Activated CD4-positive, alpha-beta T cell treated with anti-CD3 and anti-CD28 coated beads, Interleukin-2, amount 50 U/mL, for 1 hour (primary cell): ENCODE measurements at places on chromosomes 2 and 18.

DNA sequence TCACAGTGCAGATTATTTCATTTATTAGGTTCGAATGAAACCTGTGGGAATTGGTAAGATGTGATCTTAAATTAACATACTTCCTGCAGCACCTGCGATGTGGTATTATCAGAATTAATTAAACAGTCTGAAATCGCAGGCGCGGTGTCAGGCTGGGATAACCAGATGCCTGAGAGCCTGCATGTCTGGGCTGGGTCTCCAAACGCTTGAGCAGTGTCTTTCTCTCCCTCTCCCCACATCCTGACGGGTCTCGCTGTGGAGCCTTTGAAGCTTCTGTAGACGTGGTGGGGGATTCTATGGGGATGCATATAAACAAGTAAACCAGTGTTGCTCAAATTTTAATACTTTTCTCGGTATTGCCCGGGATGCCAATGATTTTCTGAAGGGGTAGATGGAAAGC, 366.2 kb upstream of the SPRED2 start:
- no peak for DNase-seq

DNA sequence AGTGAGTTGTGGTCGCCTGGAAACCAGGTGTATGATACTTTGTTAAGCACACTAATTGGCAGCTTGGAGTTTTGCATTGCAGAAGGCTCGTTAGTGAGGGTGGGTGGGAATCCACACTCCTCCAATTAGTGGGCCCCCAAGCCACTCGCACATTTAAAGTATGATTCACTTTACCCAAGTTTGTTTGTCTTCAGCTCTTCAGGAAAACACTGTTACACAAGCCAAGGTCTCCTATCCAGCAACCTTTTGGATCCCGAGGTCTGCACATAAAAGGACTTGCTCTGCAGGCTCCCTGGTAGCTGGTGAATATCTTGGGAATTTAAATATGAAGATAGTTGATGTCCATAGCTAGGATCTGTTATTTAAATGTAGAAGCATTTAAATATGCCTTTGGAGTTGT, 66.1 kb downstream of the NPAS2 start:
- DNase-seq, result no peak

DNA sequence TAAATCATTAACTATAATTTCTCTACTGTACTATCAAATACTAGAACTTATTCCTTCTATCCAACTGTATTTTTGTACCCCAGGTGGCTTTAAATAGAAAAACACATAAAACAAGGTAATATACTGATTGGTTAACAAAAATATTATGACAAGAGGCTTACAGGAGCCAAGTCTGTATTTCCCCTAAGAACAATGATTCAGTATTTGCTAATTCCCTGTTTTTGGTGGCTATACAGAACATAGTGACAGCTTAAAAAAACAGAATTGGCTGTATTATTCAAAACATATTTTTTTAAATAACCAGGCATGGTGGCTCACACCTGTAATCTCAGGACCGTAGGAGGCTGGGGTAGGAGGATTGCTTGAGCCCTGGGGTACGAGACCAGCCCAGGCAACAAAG, 16.3 kb downstream of the RTN4 start:
- DNase-seq, result no peak

GRCh38 chr18:35694808-35695207, 113.3 kb downstream of the GALNT1 start:
- DNase-seq, result no peak

DNA sequence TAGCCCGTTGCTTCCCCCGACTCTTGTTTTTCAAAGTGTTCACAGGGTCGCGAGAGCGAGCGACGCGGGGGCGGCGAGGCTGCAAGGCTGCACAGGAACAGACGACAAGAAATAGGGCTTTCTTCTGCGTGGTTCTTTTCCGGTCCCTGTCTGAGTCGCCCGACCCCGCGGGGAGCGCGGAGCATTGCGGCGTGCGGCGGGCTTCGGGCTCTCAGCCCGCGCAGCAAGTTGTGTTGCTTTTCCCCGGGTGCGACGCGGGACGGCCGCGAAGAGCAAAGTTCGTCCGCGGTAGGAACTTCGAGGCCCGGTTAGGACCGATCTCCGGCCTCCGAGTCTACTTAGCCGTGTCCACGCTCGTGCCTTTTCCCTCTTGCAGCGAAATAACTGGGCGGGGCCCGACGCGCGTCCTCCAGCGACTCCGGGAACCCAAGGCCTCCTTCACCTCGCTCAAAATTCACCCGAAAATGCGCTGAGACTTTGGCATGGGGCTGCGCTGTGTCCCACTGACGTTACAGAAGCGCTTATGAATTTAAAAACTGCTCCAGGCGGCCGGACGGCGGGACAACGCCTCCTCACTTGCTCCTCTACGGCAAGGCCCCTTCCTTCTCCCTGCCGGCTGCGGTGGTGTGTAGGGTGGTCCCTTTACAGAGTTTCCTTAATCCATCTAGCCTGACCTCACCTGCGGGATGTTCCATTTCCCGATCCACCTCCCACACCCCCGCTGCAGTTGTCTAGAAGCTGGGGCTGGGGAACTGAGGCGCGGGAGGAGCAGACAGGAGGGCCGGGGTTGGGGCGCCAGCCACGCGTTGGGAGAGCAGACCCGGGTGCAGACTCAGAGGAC, 1.5 kb upstream of the BCL2L11 start:
- peak; percentile 20 for DNase-seq

GRCh38 chr2:166134252-166135151, 6.7 kb upstream of the SCN1A start:
- DNase-seq, result no peak

GRCh38 chr2:195848119-195848899, 191.3 kb downstream of the SLC39A10 start:
- no peak for DNase-seq

DNA sequence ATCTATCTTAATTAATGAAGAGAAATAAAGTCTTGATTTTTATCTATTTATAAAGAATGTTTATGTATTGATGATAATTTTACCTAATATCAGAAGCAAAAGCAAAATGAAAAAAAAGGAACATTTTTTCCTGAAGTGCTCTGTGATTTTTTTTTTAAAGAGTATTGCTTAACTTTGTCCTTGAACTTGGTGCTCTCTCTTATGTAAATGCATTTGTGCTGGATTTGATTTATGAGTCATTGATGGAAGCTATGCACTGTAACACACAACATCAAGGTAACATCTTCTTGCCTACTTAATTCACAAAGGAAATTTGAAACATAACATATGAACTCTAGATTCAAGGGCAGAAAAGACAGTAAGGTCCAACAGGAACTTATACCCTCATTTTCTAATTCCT, 312.9 kb upstream of the CDH19 start:
- DNase-seq, result no peak

DNA sequence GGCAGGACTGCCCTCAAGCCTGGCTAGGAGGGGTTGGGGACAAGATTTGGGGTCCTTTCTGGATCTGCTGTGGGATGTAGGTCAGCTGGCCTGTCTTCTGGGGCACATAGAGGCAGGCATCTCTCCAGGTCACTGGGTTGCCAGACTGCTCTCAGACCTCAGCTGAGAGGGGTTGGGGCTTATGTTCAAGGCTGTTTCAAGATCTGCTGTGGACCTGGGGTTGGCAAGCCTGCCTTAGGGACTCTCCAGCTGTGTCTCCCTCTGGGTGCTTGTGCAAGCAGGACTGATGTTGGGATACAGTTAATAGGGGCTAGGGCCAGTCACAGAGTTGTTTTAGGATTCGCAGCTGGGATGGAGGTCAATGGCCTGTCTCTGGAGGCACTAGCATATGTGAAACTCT, 363.0 kb upstream of the ST6GAL2 start:
- no peak for DNase-seq

GRCh38 chr2:209686448-209686847, 85.2 kb upstream of the UNC80 start:
- no peak for DNase-seq

GRCh38 chr18:42675810-42676209, 439.7 kb downstream of the RIT2 start:
- no peak for DNase-seq

DNA sequence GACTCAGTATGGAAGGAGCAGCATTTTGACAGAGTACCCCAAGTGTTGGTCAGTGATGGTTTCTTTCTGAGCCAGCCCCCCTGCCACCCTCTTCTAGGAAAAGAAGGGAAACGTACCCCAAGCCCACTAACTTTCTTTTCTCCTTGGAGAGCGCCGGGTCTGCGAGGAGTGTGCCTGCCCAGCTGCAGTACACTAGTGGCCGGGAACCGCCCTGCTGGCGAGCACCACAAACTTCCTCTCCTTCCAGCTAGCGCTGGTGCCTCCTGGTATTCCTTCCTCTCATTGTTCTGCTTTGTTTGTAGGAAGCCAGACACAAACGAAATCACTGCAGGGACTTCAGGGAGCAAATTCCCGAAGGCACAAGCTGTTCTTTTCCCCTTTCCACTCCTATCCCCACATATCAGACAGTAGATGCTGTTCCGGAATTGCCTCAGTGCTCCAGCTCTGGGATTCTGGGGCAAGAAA, 1.8 kb downstream of the CCDC85A start:
- DNase-seq, result no peak

GRCh38 chr18:60698901-60699300, 326.3 kb upstream of the MC4R start:
- no peak for DNase-seq

- no peak for DNase-seq
Observed at GRCh38 chr2:7377916-7378569, 460.8 kb downstream of the RNF144A start.

- DNase-seq, result no peak
Observed at GRCh38 chr2:238438856-238439849, 12.4 kb downstream of the ASB1 start.

GRCh38 chr2:136204971-136205370, 87.0 kb upstream of the CXCR4 start:
- no peak for DNase-seq

GRCh38 chr18:3217948-3218647, 1.7 kb downstream of the MYOM1 start:
- no peak for DNase-seq

DNA sequence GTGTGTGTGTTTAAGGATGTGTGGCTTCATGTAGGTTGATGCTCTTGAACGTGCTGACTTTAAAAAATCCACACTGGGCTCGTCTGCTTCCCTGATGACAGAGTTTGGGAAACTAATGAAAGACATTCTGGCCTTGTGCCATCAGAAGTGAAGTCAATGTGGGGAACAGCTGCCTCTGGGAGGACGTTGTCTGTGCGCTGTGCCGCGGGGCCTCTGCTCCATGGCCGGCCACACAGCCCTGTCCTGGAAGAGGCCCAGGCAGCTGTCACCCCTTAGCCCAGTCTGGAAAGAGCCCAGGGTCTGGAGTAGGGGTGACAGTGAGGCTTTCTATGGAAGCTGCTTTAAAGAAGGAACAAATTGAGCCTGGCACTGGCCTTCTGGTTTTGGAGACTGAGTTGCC, 155.8 kb downstream of the SH3RF3 start:
- DNase-seq, result no peak

DNA sequence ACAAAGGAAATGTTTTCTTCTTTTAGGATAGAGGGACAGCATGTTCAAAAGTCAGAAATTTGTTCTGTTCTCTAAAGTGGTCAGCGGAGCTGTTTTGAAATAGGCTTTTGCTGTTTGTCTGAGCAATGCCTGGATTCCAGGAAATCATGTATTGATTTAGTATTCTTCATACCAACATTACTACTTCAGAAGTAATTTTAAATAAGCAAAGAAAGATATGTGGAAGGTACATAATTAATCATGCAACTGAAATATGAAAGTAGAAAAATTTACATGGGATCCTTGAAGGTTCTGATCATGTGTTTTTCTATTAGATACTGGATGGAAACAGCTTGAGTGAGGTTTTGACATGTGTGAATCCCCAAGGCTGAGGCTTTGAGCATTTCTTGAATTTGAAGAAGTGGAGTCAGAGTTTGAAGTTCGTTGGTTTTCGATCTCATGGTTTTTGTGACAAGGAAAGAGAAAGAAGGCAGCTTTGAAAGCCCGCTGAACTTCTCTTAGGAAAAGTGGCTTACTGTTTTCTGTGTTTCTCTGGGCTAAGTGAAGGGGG, 220.0 kb downstream of the LDLRAD4 start:
- DNase-seq, result no peak

GRCh38 chr18:75127143-75128021, 81.6 kb downstream of the PTGR3 start:
- DNase-seq, result no peak

DNA sequence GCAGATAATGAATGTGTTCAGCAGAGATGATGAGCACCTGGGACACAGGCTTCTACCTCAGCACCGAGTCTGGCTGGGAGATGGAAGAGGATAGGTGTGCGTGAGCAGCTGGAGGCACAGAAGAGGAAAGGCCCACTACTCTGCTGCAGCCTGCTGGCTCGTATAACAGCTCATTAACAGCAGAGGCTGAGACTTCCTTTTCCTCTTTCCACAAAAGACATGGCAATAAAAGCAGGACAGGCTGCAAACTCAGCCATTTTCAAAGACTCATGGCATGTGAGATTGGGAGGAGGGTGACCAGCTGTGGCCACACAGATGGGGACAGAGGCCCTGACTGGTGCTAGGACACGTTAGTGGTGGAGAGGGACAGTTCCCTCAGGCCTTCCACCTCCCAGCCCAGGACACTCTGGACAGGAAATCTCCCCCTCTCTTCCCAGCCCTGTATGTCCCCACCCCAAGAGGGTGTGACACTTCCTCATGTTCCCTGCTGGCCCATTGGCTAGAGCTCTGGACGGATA, 60.3 kb downstream of the CACNB4 start:
- DNase-seq, result no peak
